ENCODE measurements at places on chromosomes 7 and 10. TPM values are rescaled to one million over a fixed set of nuclear protein-coding genes. Genes with fewer than 3 reads are reported as not detected.

ACBD7 gene
- 0.69 TPM for total RNA-seq

INMT gene
- total RNA-seq: not detected

MCM10 gene
- total RNA-seq: 11.6 TPM

RBP3 gene
- total RNA-seq: not detected

DCLRE1C gene
- total RNA-seq: 14.0 TPM

CLCN1 gene
- total RNA-seq: not detected

LRMDA gene
- 70.7 TPM for total RNA-seq

Data from SK-MEL-5 (cell line).